ENCODE measurements at places on chromosomes 12 and 14. TPM values are rescaled to one million over a fixed set of nuclear protein-coding genes. Genes with fewer than 3 reads are reported as not detected.

- H3K27me3 ChIP-seq = no peaks in the 10 kb centered on the region
- H3K27ac ChIP-seq = no peak overlapping the region
- no peaks in the 10 kb centered on the region for H3K36me3 ChIP-seq
- H3K4me1 ChIP-seq = peaks cover 19% of the 10 kb centered on the region
- DNase-seq = no peak
- no peak overlapping the region for H3K4me3 ChIP-seq
Measured at GRCh38 chr12:115886666-115887065, 390.8 kb downstream of the MED13L start.

GRCh38 chr12:20592556-20592955 is 102.6 kb upstream of the SLCO1C1 start:
- peak overlapping the region; percentile 28 for H3K27ac ChIP-seq
- peaks cover 33% of the 10 kb centered on the region for H3K4me1 ChIP-seq
- no peaks in the 10 kb centered on the region for H3K36me3 ChIP-seq
- H3K4me3 ChIP-seq = no peak overlapping the region

DNA sequence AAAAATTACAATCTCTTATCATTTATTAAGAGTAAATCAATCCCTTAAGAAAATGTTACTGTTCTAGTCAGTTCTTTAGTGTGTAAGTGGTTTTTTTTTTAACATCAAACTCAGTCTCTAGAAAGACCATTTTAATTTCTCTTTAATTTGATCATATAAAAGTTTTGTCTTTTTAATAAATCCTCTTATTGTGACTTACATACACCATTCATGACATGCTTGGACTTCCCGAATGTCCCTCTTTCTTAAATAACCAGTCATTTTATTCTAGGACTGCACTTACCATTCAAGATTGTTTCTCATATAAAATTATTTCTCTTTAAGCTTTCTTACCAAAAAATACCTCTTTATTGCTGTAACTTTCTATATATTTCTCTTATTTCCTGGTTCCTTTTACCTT is 60.8 kb upstream of the EVL start:
- H3K4me3 ChIP-seq = no peak overlapping the region
- peaks cover 20% of the 10 kb centered on the region for H3K4me1 ChIP-seq
- H3K36me3 ChIP-seq = peaks cover 31% of the 10 kb centered on the region
- no peak for DNase-seq

- peaks cover 14% of the 10 kb centered on the region for H3K4me1 ChIP-seq
- no peak for DNase-seq
- H3K27ac ChIP-seq = no peak overlapping the region
- no peaks in the 10 kb centered on the region for H3K27me3 ChIP-seq
Measured at GRCh38 chr12:28057856-28058615, 85.5 kb upstream of the PTHLH start.

DNA sequence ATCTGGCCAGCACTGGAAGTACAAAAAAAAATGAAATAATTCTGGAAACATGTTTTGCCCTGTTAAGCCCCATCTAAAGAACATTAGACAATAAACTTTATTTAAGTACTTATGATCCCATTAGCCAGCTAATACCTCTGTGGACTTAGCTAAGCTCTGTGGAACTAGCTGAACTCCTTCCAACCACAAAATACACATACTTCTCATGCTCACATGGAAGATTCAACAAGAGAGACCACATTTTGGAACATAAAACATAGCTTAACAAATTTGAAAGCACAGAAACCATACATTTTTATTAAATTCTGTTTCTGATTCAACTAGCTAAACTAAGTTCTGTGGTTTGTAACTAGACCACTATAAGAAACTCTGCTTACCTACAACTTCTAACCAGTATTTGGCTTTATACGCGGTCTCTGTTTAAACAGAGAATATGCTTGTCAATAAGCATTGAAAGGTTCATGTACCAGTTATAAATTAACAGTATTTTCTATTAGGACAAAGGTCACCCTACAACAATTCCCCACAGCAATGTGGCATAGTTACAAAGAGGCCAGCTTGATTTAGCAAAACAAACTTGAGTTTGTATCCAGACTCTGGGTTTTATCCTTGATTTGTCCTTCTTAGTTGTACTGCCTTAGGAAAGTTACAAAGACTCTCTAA is 300.1 kb downstream of the C12orf50 start:
- H3K4me1 ChIP-seq = peaks cover 1% of the 10 kb centered on the region
- H3K27ac ChIP-seq = no peak overlapping the region
- no peaks in the 10 kb centered on the region for H3K36me3 ChIP-seq
- no peak overlapping the region for H3K4me3 ChIP-seq
- no peak for DNase-seq

DNA sequence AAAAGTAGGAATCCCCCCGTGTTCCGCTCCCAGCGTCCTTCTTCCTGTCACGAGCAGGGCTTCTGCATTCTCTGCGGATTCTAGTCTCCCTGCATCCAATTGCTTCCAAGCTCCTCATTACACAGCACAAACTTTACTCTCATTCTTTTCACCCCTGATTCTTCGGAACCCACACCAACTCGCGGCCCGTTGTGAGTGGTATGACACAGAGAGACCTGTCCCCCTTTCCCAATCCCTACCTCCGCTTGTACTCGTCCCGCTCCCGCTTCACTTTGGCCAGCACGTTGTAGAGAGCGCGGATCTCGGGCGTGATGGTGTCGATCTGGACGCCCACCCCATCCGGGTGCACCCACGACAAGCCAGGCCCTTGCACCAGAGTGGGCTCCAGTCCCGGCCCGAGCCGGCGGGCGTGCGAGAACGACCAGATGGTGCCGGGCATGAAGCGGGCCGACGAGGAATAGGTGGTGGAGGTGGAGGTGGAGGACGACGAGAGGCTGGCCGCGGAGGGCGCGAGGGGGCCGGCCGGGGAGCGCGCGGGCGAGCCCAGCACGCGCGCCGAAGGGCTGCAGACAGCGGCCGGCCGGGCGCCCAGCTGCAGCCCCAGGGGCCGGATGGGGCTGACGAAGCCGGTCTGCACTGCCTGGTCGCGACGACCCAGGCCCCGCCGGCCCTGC is 687 bp downstream of the IFFO1 start:
- H3K27ac ChIP-seq = peak overlapping the region; percentile 81
- peak overlapping the region; percentile 74 for H3K4me3 ChIP-seq
- peaks cover 11% of the 10 kb centered on the region for H3K36me3 ChIP-seq
- DNase-seq = no peak

DNA sequence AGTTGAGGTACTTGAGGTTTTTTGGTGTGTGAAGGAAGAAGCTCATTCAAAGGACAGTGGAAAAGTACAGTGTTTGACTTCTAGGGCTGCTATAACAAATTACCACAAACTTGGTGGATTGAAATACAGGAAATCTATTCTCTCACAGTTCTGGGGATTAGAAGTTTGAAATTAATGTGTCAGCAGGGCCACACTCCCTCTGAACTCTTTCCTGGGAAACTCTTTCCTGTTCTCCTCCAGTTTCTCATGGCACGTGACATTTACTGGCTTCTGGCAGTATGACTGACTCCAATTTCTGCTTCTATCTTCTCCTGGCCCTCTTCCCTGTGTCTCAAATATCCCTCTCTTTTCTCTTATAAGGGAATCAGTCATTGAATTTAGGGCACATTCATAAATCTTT is 160.2 kb downstream of the CCDC91 start:
- no peak overlapping the region for H3K27ac ChIP-seq
- H3K4me1 ChIP-seq = no peaks in the 10 kb centered on the region
- H3K27me3 ChIP-seq = no peaks in the 10 kb centered on the region
- H3K36me3 ChIP-seq = peaks cover 37% of the 10 kb centered on the region

APOF gene
- total RNA-seq = not detected

DNA sequence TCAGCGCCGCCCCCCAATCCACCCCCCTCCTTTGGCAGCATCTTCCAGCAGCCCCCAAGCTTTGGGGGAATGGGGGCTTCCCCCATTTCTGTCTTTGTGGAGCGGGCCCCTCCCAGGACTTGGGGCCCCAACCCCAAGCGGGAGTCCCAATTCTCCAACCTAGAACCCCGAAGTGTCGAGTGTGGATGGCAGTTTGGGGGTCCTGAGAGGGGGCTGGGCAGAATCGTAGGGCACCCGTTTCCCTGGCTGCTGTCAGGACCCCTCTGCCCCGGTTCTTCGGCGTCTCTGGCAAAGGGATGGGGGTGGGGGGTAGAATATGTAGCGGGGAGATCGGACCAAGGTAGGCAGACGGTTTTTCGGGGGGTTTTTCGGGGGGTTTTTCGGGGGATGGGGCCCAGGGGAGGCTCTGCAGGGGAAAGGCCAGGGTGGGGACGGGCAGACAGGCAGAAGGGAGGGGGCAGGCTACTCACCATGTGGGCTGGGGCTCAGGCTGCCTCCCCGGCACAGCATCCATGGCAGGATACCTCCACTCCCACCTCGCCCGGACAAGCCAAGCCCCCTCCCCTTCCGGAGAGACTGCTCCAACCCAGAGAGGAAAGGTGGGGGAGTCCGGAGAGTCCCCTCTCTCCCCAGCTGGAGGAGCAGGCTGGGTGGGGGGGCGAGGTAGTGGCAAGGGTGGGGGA is 739 bp downstream of the JPH4 start:
- H3K4me3 ChIP-seq = peak overlapping the region; percentile 61
- peaks cover 86% of the 10 kb centered on the region for H3K27me3 ChIP-seq
- DNase-seq = no peak
- H3K4me1 ChIP-seq = peaks cover 19% of the 10 kb centered on the region
- H3K27ac ChIP-seq = no peak overlapping the region

GRCh38 chr12:21526053-21526452 is at the start of gene SPX:
Gene SPX (plus strand): TSS chr12:21526296. CDS start chr12:21526473, 177 bp downstream.
- no peaks in the 10 kb centered on the region for H3K36me3 ChIP-seq
- peak within 1 kb of the TSS; percentile 58 for H3K4me3 ChIP-seq
- peaks cover 11% of the 10 kb centered on the region for H3K4me1 ChIP-seq
- H3K27ac ChIP-seq = no peak within 1 kb of the TSS
- DNase-seq = no peak
- peaks cover 56% of the 10 kb centered on the region for H3K27me3 ChIP-seq

- H3K4me3 ChIP-seq = no peak overlapping the region
- no peaks in the 10 kb centered on the region for H3K36me3 ChIP-seq
Measured at GRCh38 chr14:61296719-61297502, 15.8 kb upstream of the TMEM30B start.

GRCh38 chr12:89975574-89975973 is 266.9 kb upstream of the ATP2B1 start:
- H3K4me3 ChIP-seq = no peak overlapping the region
- DNase-seq = no peak
- no peaks in the 10 kb centered on the region for H3K36me3 ChIP-seq
- H3K27ac ChIP-seq = no peak overlapping the region
- H3K4me1 ChIP-seq = peaks cover 50% of the 10 kb centered on the region

All from mesothelial cell of epicardium (in vitro differentiated cells).